Aorta (tissue), 5 donors: ENCODE measurements at places on chromosomes 2 and 18. TPM values are rescaled to one million over a fixed set of nuclear protein-coding genes. Genes with fewer than 3 reads are reported as not detected.

CD8A gene
- 3.9 TPM for total RNA-seq

LRRTM1 gene
- total RNA-seq, result 0.19 TPM

AKAIN1 gene
- total RNA-seq, result not detected

ASXL3 gene
- 4.3 TPM for total RNA-seq

BAZ2B gene
- total RNA-seq, result 139 TPM

SIX3 gene
- not detected for total RNA-seq

SLC1A4 gene
- 26.4 TPM for total RNA-seq

GNLY gene
- total RNA-seq, result 2.1 TPM

TMEM17 gene
- 1.1 TPM for total RNA-seq

RAMP1 gene
- 109 TPM for total RNA-seq

NCKAP1 gene
- total RNA-seq, result 192 TPM

PLA2R1 gene
- total RNA-seq, result 34.9 TPM

PER2 gene
- total RNA-seq, result 22.0 TPM

DIPK1C gene
- total RNA-seq, result not detected

GRCh38 chr18:48676756-48677368, 138.0 kb downstream of the CTIF start:
- peaks cover 1% of the 10 kb centered on the region for H3K4me1 ChIP-seq
- H3K27me3 ChIP-seq, result no peaks in the 10 kb centered on the region
- no peak overlapping the region for H3K4me3 ChIP-seq
- peak; percentile 94 for DNase-seq
- H3K27ac ChIP-seq, result no peak overlapping the region

- H3K36me3 ChIP-seq, result no peaks in the 10 kb centered on the region
- no peaks in the 10 kb centered on the region for H3K27me3 ChIP-seq
- H3K27ac ChIP-seq, result no peak overlapping the region
- no peak for DNase-seq
- no peaks in the 10 kb centered on the region for H3K4me1 ChIP-seq
- no peak overlapping the region for H3K4me3 ChIP-seq
These were observed 1397.6 kb upstream of the DDX18 start for GRCh38 chr2:116416731-116417377.

DNA sequence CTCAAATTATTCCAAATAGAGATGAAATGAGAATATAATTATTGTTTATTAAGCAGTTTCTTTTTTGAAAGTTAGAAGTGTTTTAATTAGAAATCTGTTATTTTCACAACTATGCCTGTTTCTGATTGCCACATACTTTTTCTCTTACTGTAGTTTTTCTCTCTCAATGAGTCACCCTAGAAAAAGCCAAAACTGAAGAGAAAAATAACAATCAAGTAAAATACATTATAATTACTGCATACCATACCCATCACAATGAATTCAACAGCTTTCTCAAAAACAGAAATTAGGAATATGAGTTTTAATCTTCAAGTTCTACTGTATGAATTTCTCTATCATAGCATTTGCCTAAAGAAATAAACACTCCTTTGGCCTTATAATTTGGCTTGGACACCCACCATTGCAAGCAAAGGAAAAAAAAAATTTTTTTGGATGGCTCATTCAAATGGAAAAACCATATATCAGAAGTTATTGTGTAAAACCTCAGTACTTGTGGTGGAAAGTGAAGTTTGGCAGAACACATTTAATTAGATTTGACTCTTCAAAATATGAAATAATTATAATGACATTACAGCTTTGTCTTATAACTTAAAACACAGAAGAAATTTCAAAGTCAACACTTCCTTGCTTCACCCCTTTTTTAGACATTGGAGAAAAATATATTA, 138.5 kb downstream of the DYM start:
- H3K4me1 ChIP-seq, result no peaks in the 10 kb centered on the region
- no peaks in the 10 kb centered on the region for H3K27me3 ChIP-seq
- no peak for DNase-seq
- no peak overlapping the region for H3K4me3 ChIP-seq
- H3K27ac ChIP-seq, result no peak overlapping the region

- no peaks in the 10 kb centered on the region for H3K4me1 ChIP-seq
- H3K27me3 ChIP-seq, result no peaks in the 10 kb centered on the region
- H3K36me3 ChIP-seq, result no peaks in the 10 kb centered on the region
- no peak overlapping the region for H3K27ac ChIP-seq
- no peak overlapping the region for H3K4me3 ChIP-seq
These were observed 51.7 kb upstream of the OTOF start for GRCh38 chr2:26529406-26530239.

DNA sequence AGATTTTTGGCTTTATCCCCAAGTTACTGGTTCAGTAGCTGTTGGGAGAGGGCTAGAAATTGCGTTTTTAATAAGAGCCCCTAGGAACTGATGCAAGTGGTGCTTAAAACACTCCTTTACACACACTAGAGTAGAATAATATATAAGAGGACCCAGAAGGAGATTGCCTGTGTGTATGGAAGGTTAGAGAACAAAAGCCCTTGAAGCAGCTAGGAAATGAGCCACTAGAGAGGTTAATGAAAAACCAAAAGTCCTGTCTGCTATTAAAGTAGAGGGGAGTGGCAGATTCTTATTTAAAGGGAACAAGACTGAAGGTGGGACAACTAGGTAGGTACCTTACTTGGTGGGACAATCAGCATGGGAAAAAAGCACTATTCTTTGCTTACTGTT, 14.4 kb upstream of the SLC39A10 start:
- H3K27ac ChIP-seq, result no peak overlapping the region
- no peaks in the 10 kb centered on the region for H3K4me1 ChIP-seq
- H3K27me3 ChIP-seq, result no peaks in the 10 kb centered on the region
- H3K4me3 ChIP-seq, result no peak overlapping the region

GRCh38 chr18:2971741-2972552, 41.0 kb downstream of the LPIN2 start:
- H3K4me1 ChIP-seq, result peaks cover 2% of the 10 kb centered on the region
- H3K4me3 ChIP-seq, result no peak overlapping the region
- peak; percentile 82 for DNase-seq
- H3K27ac ChIP-seq, result no peak overlapping the region

DNA sequence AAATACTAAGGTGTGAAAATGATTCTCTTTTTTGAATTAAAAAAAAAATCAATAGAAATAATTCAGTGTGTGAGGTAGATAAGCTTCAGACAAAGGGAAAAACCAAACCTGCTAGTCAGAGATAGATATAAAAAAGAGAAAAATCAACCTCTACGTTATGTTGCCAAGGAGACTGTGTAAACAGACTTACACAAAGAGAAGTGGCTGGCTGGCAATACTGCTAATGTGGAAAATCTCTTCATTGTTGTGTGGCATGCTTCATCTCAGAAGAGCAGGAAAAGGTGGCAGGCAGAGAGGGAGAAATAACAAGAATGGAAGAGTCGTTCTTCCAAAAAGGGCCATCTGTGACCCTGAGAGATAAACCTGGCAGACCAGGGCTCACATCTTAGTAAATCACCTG, 200.8 kb downstream of the SLC8A1 start:
- no peak overlapping the region for H3K27ac ChIP-seq
- no peaks in the 10 kb centered on the region for H3K4me1 ChIP-seq
- no peak for DNase-seq
- no peak overlapping the region for H3K4me3 ChIP-seq
- no peaks in the 10 kb centered on the region for H3K27me3 ChIP-seq

GRCh38 chr18:75003039-75003438, 205.9 kb downstream of the PTGR3 start:
- no peak for DNase-seq
- H3K36me3 ChIP-seq, result no peaks in the 10 kb centered on the region
- no peak overlapping the region for H3K4me3 ChIP-seq
- H3K27me3 ChIP-seq, result no peaks in the 10 kb centered on the region
- peaks cover 4% of the 10 kb centered on the region for H3K4me1 ChIP-seq

DNA sequence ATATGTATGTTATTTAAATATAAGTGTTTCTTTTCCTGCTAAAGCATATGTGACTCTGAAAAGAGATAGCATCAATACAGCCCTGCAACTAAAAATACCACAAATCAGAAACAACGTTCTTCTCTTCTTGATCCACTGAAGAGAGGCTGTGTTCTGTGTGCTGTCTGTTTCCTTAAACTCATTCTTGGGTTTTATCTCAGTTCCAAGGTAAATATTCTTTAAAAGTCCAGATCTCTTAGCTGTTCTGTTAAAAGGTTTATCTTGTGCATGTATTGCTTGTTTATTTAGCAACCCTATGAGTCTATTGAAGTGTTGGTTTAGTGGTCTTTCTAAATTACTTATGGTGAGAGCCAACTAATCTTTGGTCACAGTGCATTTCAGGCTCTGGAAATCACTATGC, 173.3 kb upstream of the NT5C1B start:
- no peak for DNase-seq
- H3K4me3 ChIP-seq, result no peak overlapping the region
- no peak overlapping the region for H3K27ac ChIP-seq

GRCh38 chr2:201046881-201047280, 24.6 kb downstream of the HYCC2 start:
- no peaks in the 10 kb centered on the region for H3K36me3 ChIP-seq
- no peaks in the 10 kb centered on the region for H3K27me3 ChIP-seq
- H3K4me1 ChIP-seq, result no peaks in the 10 kb centered on the region
- DNase-seq, result no peak
- no peak overlapping the region for H3K4me3 ChIP-seq

GRCh38 chr2:104772996-104773395, 80.9 kb upstream of the POU3F3 start:
- DNase-seq, result no peak
- H3K4me1 ChIP-seq, result no peaks in the 10 kb centered on the region
- H3K4me3 ChIP-seq, result no peak overlapping the region
- no peak overlapping the region for H3K27ac ChIP-seq
- H3K27me3 ChIP-seq, result no peaks in the 10 kb centered on the region

DNA sequence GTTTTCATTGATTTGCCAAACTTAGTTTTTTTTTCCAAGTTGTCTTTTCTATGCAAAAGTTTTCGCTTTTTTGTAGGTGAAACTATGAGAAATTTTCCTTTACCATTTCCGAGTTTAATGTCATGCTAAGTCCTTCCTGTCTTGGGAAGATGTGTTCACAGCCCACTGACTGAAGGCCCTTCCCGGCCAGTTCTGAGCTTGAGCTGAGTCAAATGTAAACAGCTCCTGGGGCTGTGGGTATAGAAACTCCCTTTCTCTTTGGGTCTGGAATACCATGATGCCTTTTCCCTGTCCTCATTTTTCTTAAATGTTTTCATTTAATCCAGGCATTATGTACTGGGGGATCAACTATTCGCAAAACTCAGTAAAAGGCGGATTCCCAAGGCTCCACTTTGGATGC, 69.8 kb upstream of the IL1R1 start:
- no peaks in the 10 kb centered on the region for H3K27me3 ChIP-seq
- DNase-seq, result no peak
- H3K4me3 ChIP-seq, result no peak overlapping the region
- no peak overlapping the region for H3K27ac ChIP-seq
- no peaks in the 10 kb centered on the region for H3K4me1 ChIP-seq

GRCh38 chr2:183532514-183532913, 408.3 kb downstream of the NUP35 start:
- H3K36me3 ChIP-seq, result no peaks in the 10 kb centered on the region
- no peaks in the 10 kb centered on the region for H3K27me3 ChIP-seq
- no peak overlapping the region for H3K4me3 ChIP-seq
- no peaks in the 10 kb centered on the region for H3K4me1 ChIP-seq
- no peak for DNase-seq

DNA sequence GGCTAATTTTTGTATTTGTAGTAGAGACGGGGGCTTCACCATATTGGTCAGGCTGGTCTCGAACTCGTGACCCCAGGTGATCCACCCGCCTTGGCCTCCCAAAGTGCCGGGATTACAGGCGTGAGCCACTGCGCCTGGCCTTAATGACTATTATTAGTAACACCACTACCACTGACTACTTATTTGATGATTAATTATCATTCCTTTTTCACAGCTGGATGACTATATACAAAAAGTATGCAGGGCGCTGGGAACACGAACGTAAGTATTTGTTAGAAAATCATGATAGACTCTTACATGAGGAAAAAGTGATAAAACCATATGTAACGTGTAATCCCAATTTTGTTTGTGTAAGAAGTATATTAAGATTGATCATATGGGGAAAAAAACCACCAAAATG, 21.6 kb downstream of the DARS1 start:
- no peaks in the 10 kb centered on the region for H3K27me3 ChIP-seq
- DNase-seq, result no peak
- H3K27ac ChIP-seq, result no peak overlapping the region
- H3K4me1 ChIP-seq, result no peaks in the 10 kb centered on the region
- H3K4me3 ChIP-seq, result no peak overlapping the region
- peaks cover 6% of the 10 kb centered on the region for H3K36me3 ChIP-seq

DNA sequence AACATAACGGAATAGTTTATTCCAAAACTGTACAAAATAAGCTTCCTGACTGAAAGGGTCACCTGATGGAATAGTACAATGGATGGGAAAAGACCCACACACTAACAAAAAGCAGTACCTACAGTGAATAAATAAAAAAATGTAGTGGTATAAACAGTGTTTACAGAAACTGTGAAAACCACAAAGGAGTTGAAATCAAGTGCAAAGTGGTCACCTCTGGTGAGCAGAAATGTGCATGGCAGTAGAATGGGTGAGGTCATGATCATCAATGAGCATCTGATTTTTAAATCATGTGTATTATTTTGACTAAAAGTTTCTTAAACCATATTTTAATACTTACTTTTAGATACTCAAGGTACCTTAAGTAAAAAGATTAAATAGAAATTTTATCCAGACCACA, 11.4 kb downstream of the WDSUB1 start:
- no peak for DNase-seq
- H3K27me3 ChIP-seq, result no peaks in the 10 kb centered on the region
- H3K36me3 ChIP-seq, result no peaks in the 10 kb centered on the region

- no peaks in the 10 kb centered on the region for H3K27me3 ChIP-seq
- no peak overlapping the region for H3K4me3 ChIP-seq
- H3K27ac ChIP-seq, result no peak overlapping the region
These were observed 94.0 kb downstream of the AQP4 start for GRCh38 chr18:26771524-26771923.

DNA sequence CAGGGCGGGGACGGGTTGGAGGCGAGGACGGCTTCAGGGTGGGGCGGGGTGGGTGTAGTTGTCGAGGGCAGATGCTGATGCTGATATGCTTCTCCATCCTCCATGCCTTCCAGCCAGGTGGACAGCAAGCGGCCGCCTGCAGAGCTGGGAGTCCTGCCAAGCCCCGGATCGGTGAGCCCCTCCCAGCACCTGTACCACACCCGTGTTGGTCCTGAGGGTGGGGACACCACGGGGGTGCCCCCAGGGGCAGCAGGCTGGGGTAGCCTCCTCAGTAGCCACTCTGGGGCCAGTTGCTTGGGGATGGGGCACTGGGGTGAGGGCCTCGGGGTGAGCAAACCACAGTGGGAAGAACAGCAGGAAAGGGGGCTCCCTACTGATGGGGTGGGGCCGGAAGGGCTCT, 2.6 kb downstream of the ANO7 start:
- H3K27me3 ChIP-seq, result no peaks in the 10 kb centered on the region
- H3K36me3 ChIP-seq, result no peaks in the 10 kb centered on the region
- no peak overlapping the region for H3K4me3 ChIP-seq
- DNase-seq, result no peak
- no peak overlapping the region for H3K27ac ChIP-seq

GRCh38 chr2:148721520-148721931, 77.0 kb downstream of the EPC2 start:
- H3K36me3 ChIP-seq, result no peaks in the 10 kb centered on the region
- DNase-seq, result no peak
- no peak overlapping the region for H3K27ac ChIP-seq
- H3K27me3 ChIP-seq, result no peaks in the 10 kb centered on the region
- H3K4me3 ChIP-seq, result no peak overlapping the region

- DNase-seq, result no peak
- no peaks in the 10 kb centered on the region for H3K27me3 ChIP-seq
- H3K36me3 ChIP-seq, result no peaks in the 10 kb centered on the region
- H3K27ac ChIP-seq, result no peak overlapping the region
- no peaks in the 10 kb centered on the region for H3K4me1 ChIP-seq
These were observed 312.4 kb upstream of the TCF4 start for GRCh38 chr18:55900380-55900779.
